ENCODE measurements at places on chromosomes 5 and 9.

DNA sequence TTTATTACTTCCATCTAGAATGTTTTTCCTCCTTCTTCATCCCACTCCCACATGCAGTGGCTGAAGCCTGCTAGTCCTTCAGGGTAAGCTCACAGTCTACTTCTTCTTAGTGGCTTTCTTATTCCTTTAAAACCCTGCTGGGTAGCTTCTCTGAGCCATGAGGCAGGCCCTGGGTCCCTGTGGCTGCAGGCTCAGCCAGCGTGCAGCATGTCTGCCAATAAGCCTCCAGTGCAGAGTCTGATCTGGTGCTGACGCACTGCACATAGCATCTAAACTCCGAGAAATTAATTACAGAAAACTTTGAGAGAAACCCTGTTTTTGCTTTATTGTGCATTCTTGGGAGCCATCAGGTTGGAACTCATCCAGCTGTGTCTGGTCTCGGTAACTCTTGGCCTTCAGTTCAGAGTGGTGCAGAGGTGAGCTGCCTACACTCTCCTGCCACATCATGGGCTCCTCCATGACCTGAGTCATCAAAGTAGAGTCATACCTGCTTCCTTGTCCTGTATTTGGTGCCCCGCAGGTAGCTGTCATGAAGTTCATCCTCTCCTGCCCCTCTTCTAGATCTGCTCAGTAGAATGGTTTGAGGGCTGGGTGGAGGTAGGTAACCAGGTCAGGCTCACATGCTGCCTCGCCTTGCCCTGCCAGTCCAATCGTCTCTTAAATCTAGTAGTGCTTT lies 339.4 kb downstream of the KDM4C start:
- DNase-seq, result no peak

- no peak for DNase-seq
These were observed 145.3 kb upstream of the RAPGEF1 start for GRCh38 chr9:131885144-131885609.

DNA sequence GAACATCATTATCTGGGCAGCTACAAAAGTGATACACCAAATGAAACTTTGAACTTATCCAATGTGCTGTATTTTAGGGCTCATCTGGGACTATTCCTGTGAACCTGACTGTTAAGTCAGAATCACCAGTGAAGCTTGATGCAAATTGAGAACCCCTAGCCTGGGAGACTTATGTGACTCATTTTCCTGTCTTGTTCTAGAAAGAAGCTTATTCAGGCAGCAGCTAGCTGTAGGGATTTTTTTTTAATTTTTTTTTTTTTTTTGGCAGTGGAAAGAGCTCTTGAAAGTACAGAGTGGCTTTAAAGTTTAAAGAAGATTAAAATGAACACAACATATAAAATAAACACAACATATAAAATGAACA lies 81.1 kb upstream of the TNFAIP8 start:
- DNase-seq, result peak; percentile 28

GRCh38 chr9:438066-438465 lies 223.4 kb downstream of the DOCK8 start:
- DNase-seq, result no peak

DNA sequence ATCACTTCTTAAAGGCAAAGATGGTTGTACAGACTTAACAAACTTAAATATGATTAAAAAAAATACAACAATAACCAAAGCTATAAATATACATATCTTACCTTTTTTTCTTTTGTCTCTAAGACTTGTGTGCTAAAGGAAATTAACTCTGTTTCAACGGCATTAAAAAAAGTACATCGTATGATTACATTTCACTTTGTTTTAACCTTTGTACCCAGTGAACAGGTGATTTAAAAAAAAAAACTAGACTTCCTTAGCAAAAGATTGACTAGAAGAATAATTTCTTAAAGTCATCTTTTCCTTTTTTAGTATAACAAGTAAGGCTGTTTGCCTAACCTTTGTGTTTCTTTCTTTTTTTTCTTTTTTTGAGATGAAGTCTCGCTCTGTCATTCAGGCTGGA lies at the start of gene LRRC19:
Gene LRRC19, minus strand, starts transcription at position 182 of the 400 bp plus-strand sequence. CDS start 5,978 bp downstream, outside the sequence.
- no peak for DNase-seq

- no peak for DNase-seq
These were observed 673 bp downstream of the CDC25C start for GRCh38 chr5:138330813-138331448.

- no peak for DNase-seq
These were observed 14.7 kb downstream of the TRAF2 start for GRCh38 chr9:136900988-136901515.

- DNase-seq, result no peak
These were observed 161.9 kb upstream of the GAS1 start for GRCh38 chr9:87109231-87109631.

GRCh38 chr9:113772121-113772810 lies 103.8 kb upstream of the ZNF618 start:
- DNase-seq, result no peak

DNA sequence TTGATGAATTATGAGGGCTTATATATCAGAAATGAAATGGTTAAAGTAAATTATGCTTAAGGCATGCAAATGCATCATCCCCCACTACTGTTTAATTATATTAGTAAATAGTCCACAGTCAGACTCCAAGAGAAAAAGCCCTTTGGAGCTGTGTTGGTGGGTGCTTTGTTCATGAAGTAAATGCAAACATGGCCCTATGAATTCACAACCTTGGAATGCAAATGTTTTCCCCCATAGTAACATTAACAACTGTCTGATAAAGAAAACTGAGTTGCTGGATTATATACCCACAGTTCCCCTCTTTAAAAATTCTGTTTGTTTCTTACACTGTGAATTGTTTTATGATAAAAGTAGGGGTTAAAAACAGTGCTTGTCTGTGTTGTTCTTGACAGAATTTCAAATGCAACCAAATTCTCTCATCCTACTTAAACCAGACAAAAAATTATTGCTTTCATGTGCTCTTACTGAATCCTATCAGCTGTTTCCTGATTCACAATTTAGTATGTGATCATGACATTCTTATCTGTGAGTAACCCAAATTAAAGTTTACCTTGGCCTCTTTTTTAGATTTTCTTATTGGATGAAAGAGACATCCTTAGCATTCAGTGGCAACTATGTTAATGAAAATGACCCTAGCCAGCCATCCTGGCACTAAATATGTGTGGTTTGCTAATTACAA lies 48.5 kb upstream of the SNCAIP start:
- no peak for DNase-seq

DNA sequence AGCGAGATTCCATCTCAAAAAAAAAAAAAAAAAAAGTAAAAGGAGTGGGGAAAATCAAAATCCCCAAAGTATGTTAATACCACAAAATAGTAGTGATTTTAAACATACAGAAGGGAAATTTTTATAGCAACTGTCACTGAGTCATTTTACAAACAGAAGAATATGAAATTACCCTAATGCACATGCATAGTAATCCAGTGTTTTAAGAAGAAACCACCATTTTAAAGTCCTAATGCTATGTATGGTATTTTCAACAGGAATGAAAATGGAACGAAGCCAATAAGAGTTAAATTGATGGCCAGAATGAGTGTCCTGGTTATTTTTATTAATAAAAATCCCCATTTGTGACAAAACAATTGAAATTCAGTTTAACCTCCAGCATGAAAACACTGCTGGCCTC lies 26.7 kb upstream of the NXNL2 start:
- DNase-seq, result no peak

DNA sequence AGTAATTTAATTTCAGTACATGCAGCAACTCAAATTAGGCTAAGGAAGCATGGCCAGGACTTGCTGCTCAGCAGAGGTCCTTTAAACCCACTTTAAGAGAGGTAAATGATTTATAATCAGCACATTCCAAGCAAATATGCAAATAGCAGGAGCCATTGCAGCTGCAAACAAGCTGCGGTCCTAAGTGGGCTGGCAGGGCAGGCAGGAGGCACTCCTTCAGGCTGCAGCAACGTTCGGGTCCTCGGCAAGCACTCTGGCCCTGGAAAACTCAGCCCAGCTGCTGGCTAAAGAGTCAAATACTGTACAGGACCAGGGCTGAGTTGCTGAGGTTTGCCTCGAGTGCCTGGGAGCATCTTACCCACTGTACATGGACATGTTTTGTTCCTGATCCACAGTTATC lies 126.9 kb downstream of the FSTL4 start:
- no peak for DNase-seq

- DNase-seq, result no peak
These were observed 247.9 kb downstream of the BNC2 start for GRCh38 chr9:16622541-16622940.

GRCh38 chr5:36417221-36417620 lies 115.5 kb upstream of the RANBP3L start:
- no peak for DNase-seq

GRCh38 chr9:6007770-6008168 lies 7.7 kb downstream of the RANBP6 start:
- DNase-seq, result peak; percentile 5

GRCh38 chr9:90953805-90954204 lies 152.2 kb downstream of the SYK start:
- DNase-seq, result no peak

DNA sequence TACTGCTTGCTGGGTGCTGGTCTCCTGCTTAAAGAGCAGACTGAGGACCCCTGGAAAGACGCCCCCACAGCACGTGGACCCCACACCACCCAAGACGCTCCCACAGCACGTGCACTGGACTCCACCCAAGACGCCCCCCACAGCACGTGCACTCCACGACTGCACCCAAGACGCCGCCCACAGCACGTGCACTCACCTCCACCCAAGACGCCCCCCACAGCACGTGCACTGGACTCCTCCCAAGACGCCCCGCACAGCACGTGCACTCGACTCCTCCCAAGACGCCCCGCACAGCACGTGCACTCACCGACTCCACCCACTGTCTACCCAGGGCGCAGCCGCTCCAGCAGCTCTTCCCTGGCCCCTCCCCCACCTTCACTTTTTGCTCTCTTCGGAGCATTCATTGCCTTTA lies 50.5 kb downstream of the EHMT1 start:
- no peak for DNase-seq

GRCh38 chr9:131980267-131981016 lies 99.2 kb downstream of the MED27 start:
- DNase-seq, result no peak

GRCh38 chr5:169655353-169655752 lies 18.3 kb downstream of the DOCK2 start:
- no peak for DNase-seq

DNA sequence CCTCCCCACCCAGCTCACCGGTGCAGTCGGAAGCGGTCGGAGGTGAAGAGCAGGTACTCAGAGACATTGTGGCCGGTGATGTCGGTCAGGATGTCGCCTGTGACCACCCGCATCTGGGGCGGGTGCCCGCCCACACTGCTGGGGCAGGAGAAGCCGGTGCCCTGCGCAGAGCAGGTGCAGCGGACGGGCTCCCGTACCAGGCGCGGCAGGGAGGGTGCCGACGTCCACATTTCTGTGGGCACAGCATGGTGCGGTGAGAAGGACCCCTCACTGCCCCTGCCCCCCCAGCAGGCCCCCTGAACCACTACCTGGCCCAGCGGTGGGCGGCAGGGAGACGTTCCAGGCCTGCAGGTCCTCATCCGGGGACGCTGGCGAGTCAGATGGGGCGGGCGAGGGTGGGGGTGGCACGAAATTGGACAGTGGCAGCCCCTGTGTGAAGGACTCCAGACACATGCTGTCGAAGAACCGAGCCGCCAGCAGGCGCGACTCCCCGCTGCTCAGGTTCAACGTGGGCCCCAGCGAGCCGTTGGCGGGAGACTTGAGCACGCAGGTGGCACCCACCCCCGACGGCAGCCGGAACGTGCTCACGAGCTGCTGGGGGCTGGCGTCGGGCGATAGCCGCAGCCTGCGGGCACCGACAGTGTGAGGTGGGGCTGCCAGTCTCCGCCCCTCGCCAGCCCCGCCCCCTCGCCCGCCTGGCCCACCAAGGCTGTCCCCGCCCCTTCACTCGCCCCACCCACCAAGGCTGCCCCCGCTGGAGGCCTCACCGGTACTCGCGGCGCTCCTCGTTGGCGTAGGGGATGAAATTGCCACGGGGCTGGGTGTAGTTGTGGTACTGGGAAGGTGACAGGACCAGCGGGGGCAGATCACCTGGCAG lies 15.1 kb downstream of the ABCA2 start:
- DNase-seq, result no peak

DNA sequence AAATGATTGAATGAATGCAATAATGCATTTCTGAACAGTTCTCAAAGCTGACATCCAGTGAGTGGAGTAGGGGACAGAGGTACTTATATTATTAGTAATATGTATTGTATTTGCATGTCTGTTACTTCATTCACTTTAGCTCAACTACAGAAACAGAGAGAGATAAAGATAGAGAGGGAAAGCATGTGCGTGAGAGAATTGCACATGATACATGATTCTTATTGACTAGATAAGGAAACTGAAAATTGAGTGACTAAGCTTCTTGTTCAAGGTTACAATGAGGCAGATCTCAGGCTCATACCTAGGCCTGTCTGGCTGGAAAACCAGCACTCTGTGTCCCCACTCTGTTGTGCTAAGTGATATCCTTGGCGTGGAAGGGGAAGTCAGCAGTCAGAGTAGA lies 337.7 kb upstream of the KLF4 start:
- DNase-seq, result no peak

GRCh38 chr5:6806668-6807067 lies 93.4 kb downstream of the TENT4A start:
- DNase-seq, result no peak

GRCh38 chr9:93219692-93220091 lies 35.8 kb downstream of the WNK2 start:
- no peak for DNase-seq

GRCh38 chr9:77305622-77306400 lies 128.5 kb downstream of the VPS13A start:
- no peak for DNase-seq

GRCh38 chr5:58759745-58760144 lies 176.9 kb downstream of the RAB3C start:
- peak; percentile 34 for DNase-seq

DNA sequence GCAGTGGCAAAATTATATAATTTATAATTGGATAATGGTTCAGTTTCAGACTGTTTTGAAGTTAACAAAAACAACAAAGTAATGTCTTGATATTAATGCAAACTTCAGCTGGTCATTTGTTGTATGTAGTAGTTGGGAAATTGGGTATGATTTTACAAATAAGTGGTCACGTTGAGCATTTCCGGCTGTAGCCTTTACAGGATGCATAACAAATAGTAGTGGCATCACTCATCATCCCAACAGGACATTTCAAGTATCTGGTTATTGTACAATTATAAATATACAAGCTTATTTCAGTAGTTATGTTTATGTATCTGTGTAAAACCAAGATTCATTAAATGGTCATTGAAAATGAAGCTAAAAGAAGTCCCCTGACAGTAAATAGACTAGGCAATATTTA lies 72.9 kb downstream of the SMIM15 start:
- DNase-seq, result no peak

DNA sequence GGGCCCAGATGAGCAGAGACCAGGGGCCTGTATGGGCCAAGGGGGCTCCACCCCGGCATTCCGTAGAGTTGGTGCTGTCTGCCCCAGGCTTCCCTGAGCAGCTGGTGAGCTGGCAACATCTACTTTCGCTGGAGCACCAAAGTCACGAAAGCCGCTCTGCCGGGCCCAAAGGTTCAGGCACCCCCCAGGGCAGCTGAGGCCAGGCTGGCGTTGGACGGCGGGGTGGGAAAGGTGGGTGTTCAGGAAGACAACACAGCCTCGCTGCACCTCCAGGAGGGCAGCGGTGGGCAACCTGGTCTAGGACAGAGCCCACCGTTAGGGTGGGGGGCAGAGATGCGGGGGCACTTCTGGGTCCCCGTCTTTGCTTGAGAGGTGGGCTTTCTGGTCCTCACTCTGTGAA lies 30.1 kb upstream of the TMEM250 start:
- DNase-seq, result no peak

- no peak for DNase-seq
These were observed 13.5 kb downstream of the CTNND2 start for GRCh38 chr5:11890777-11891176.

GRCh38 chr5:175517824-175518450 lies 39.6 kb downstream of the SFXN1 start:
- DNase-seq, result no peak

Measured in AML-193 (cell line).